NB4 (cell line): ENCODE measurements at places on chromosomes 5 and 9.
A peak's percentile ranks its signal among the peaks of the same experiment; 100 is the strongest.

- no peak for DNase-seq
Observed at GRCh38 chr5:15600035-15600434, 100.1 kb downstream of the FBXL7 start.

DNA sequence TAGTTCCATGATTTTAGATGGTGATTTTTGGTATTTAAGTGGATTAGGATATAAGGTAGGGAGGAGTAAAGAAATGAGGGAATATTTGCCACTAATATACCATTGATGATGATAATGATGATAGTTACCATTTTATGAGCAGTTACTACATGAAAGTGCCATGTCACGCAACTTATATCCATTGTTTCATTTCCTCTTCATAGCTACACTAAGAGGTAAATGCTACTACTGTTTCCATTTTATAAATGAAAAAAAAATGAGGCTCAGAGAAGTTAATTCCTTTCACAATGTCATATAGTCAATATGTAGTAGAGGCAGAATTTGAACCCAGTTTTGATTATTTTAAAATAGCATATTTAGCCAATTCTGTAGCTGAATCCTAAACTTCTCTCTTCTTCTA is 112.2 kb upstream of the ADRA1B start:
- DNase-seq, result no peak

DNA sequence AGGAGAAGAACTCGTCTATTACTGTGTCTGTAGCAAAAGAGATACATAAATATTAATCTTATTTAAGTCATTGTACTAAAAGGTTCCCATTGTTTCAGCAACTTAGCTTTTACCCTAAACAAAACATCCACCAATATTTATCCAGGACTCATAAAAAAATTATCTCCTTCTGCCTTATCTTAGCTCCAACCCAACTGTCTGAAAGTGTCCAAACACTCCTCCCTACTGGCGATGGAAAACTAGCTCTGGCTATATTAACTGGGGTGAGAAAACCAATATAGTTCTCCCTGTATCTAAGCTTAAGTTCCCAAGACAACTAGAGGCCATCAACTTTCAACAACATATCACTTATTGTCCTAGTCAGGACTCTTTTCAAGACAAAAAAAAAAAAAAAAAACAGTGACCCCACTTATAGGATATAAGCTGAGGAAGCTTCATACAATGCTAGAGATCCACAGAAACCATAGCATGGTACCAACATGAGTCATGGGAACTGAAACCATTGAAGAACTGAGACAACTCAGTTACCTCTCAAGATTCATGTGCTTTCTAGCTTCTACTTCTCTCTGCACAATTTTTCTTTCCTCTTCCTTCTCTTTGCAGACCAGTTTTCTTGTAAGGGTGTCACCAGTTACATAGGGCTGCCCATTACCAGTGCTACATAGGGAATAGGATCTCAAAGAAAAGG is 150.7 kb upstream of the RASA1 start:
- DNase-seq, result no peak

- DNase-seq, result peak; percentile 10
Observed at GRCh38 chr5:174490728-174491127, 233.7 kb upstream of the MSX2 start.

DNA sequence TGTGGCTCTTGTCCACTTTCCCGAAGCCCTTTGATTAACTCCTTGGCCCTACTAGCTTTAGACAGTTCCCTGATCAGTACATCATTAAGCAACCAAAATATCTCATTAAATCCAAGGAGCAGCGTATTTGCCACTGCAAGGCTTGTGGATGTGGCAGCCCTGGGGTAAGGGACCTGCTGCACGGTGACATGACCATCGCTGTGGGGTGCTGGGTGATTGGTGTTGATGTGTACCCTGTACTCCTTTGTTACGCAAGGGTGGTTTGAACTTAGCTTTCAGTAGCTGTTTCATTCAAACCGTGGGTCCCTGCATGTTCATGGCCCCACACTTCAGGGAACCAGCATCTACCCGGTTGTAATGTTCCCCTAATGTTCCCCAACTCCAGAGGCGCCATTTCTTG is 41.0 kb downstream of the OTULIN start:
- peak; percentile 25 for DNase-seq

- DNase-seq, result no peak
Observed at GRCh38 chr5:43213951-43214350, 21.9 kb downstream of the NIM1K start.

DNA sequence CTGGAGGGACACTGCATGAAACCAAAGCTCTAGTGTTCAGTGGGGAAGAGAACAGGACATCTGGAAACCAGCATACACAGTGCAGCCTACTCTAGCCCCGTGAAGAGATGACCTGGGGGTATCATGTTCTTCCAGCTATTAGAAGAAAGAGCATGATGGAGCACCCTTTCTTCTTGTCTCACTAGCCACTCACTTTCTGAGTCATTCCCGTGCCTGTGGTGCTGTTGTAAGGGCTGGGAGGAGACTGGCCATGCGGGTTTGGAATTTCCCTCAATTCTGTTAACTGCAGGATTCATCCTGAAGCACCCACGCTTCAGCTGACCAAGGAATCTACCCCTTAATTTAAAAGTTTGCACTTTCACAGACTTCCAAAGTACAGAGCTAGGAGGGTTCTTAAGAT is 137.0 kb downstream of the COL23A1 start:
- DNase-seq, result no peak

DNA sequence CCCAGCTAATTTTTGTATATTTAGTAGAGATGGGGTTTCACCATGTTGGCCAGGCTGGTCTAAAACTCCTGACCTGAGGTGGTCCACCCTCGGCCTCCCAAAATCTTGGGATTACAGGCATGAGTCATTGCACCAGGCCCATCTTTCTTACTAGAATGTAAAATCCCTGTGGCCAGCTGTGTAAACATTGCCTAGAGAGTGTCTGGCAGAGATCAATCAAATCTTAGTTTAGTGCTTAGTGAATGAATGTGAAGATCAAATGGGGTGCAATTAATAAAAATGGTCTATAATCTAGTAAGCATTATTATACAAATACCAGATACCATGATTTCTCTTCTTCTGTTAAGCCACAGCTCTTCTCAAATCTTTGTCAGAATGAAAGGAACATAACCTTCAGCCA is 289.9 kb downstream of the KCTD16 start:
- no peak for DNase-seq

DNA sequence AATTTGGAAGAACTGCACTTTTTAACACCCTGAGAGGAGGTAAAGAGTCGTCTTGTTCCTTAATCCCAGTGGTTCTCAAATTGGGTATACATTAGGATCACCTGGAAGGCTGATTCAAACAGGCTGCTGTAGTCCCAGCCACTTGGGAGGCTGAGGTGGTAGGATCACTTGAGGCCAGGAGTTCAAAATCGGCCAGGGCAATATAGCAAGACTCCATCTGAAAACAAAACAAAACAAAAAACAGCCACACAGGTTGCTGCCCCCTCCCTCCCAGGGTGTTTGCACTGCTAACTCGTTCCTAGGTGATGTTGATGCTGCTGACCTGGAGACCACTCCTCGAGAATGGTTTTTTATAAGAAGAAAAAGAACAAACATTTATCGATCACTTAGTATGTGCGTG is 1.5 kb upstream of the TBC1D9B start:
- no peak for DNase-seq

DNA sequence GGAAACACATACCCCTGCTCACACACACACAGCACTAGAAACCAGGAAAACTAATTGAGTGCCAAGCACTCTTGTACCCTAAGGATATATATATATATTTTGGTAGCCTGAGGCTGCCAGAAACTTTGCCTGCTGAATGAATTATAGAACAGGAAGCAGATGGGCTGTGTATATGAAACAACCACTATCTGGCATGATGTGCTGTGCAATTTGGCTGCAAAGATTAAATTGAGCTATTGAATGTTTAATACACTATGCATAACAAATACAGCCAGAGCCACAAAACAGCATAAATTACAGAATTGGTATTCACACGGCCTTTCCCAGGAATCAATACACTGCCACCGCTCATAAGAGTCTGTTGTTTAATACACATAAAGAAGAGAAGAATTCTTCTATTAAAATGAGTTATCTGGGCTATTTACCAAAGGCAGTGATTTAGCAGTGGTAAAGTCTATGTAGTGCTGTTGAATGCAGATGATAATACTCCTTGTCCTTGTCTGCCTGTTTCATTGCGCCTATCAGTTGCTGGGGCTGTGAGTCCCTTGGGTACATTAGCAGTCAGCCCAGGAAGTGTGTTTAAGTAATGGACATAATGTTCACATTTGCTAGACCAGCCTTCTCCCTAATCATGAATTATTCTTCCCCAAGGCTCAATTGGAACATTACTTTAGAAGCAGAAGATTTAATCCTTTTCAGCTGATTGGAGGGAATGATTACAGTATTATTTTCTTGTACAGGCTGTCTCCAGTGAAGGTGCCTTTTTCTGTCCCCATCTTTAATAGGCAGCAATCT is 294.3 kb downstream of the TLE1 start:
- DNase-seq, result no peak

DNA sequence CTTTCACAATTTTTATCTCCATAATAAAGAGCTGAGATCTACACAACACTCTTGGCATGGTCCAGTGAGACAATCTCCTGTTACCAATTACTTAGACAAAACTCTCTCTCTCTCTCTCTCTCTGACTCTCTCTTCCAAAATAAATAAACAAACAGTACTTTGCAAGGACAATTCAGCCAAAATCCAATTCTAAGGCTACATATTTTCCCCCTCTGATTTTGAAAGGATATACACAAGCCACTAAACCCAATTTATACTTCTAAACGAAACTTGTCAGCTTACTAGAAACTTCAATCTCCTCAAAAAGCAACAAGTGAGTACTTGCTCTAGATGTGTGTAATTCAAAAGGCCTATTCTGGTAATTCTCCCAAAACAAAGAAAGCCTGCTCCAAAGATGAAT is 26.3 kb upstream of the TNPO1 start:
- DNase-seq, result no peak

- DNase-seq, result no peak
Observed at GRCh38 chr9:109100543-109101201, 19.1 kb downstream of the TMEM245 start.

DNA sequence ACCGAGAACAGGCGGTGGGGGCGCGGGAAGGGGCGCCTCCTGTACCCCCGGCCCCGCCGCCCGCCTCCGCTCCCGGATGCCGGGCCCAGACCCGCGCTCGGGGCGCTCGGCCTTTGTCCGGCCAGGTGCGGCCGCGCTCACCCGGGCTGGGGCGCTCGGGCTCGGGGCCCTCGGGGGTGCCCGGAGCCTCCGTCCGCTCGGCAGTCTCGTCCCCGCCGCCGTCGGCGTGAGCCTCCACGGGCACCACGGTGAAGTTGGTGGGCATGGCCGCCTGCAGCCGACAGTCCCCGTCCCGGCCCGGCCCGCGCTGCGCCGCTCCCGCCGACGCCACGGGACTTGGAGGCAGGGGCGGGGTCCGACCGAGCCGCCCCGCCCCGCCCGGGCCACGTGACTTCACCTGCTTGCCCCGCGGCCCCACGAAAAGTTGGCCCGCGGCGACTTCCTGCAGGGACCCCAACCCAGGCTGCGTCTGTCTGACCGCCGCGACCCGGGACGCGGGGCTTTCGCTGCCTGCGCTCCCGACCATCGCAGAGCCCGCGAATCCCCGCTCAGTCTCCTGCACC is at the start of gene SLC12A7:
Gene SLC12A7 (minus strand): TSS at position 337 of the 563 bp plus-strand sequence. CDS start 72 bp downstream, at position 265.
- DNase-seq, result no peak

GRCh38 chr5:168172760-168173223 is 118.7 kb upstream of the WWC1 start:
- no peak for DNase-seq

DNA sequence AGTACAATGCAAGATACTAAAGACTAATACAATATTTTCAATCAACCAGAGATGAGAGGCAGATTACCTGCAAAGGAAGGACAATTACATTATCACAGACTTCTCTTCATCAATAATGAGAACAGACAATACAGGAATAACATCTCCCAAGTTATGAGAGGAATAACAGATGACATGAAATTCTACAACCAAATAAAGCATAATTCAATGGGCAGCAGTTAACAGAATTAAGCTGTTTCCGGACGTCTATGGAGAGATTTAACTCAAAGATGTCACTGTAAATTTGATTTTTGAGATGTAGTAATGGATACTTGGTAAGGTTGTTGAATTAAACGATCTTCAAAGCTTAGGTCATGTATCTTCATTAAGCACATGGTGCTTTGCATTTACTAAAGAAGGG is 19.8 kb upstream of the PARP8 start:
- DNase-seq, result no peak

GRCh38 chr5:139711906-139712224 is 63.7 kb downstream of the CXXC5 start:
- peak; percentile 67 for DNase-seq

- DNase-seq, result no peak
Observed at GRCh38 chr9:14935964-14936363, 25.7 kb upstream of the FREM1 start.

DNA sequence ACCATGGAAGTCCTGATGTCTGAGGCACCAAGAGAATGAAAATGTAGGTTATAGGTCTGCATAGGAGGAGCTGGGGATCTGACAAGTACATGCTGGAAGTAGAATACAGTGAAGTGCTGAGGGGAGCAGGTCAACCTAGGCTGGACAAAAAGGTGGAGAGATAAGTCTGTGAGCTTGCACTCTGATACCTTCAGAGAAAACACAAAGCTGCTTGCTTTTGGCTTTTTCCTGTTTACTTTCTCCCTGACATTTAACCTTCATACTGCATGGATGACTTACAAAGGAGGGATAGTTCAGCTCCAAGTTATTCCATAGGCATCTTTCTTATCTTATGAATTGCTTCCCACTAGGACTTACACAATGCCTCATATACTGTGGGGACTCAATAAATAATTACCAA is 256.7 kb upstream of the NREP start:
- no peak for DNase-seq

GRCh38 chr9:26426551-26427131 is 466.0 kb downstream of the CAAP1 start:
- DNase-seq, result no peak

- DNase-seq, result no peak
Observed at GRCh38 chr9:133210202-133210532, 1.1 kb upstream of the OBP2B start.

DNA sequence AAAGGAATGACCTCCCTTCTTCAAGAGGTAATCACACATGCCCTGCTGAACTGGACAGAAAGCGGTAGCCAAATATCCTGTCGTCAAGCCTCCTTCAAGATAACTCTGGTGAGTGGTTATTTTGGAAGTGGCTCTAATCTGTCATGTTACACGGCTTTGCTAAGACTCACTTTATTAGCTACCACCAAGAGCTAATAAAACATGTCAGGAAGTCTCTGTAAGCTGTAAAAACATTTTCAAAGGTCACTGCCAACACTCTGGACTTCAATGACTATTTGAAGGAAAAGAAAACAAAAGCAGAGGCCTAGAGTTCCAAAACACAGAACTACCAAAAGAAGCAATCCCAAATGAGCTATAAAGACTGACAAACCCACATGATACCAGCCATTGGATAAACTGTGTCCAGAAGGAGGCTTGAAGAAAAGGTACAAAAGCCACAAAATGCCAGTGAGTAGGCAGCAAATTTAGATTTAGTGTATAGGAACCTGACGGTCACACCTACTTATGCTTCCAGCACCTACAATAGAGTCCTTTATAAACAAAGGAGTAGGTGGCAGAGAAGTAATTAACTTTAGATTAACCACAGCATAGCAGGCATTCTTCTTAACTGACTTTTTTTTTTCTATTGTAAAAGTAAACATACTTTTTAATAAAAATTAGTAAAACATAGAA is 97.3 kb upstream of the EQTN start:
- no peak for DNase-seq
